Stimulated activated CD8-positive, alpha-beta memory T cell treated with anti-CD3 and anti-CD28 coated beads, Interleukin-7, amount 100 ng/mL, for 1 hour (primary cell): ENCODE measurements at places on chromosomes 6 and 20.

DNA sequence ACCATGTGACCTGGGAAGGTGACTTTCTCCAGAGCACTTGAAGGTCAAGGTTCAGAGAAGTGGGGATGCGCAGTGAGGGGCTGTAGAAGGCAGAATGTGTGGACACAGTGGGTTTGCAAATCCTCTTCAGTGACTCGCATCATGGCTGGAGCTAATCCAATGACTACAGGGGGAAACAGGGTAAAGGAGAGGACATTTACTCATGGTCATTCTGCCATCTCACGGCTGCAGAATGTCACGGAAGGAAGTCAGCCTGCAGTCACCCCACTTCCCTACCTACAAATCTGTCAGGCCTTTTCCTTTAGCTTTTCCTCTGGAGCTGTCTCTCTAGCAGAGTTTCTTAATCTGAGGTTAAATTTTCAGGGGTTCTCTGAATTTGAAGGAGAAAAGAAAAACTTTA is 337.6 kb downstream of the CDC5L start:
- DNase-seq = no peak

DNA sequence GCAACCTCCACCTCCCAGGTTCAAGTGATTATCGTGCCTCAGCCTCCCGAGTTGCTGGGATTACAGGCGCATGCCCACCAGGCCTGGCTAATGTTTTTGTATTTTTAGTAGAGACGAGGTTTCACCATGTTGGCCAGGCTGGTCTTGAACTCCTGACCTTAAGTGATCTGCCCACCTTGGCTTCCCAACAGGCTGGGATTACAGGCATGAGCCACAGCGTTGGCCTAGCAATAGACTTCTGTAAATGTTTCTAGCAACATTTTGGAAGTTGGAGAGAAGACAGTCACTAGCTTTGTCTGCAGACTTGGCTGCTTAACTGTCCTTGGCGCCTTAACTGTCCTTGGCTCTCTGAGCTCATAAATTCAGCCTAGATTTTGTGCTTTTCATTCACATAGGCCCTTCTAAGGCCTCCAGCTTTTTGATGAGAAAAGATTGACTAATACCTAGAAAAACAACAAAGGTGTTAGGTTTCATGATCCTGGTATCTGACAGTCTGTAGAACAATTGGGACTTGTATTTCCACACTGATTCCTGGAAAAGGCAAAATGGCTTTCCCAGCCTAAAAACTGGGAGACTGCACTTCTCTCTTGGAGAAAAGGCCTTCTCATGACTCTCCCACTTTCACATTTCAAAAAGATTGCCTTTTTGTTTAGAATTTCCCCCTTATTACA is 49.7 kb downstream of the OR2B2 start:
- DNase-seq = no peak

GRCh38 chr6:1250489-1251197 is 61.3 kb upstream of the FOXQ1 start:
- DNase-seq = no peak

DNA sequence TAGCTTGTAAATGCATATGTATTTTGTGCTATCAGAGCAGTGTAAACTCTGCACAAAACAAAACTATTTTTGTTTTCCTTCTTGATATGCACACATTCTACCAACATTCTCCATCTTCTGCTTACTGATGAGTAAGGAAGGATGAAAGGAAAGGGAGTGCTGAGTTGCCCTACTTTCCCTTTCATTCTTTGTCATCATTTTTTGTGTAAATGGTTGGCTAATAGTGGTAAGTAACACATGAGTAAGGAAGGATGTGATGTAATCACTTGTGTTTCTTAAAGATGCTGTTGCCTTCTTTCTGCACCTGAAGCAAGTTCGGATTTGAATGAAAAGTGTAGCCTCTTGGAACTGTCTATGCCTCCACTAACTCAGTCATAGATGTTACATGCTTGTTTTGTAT is 4.6 kb upstream of the REV3L start:
- no peak for DNase-seq

DNA sequence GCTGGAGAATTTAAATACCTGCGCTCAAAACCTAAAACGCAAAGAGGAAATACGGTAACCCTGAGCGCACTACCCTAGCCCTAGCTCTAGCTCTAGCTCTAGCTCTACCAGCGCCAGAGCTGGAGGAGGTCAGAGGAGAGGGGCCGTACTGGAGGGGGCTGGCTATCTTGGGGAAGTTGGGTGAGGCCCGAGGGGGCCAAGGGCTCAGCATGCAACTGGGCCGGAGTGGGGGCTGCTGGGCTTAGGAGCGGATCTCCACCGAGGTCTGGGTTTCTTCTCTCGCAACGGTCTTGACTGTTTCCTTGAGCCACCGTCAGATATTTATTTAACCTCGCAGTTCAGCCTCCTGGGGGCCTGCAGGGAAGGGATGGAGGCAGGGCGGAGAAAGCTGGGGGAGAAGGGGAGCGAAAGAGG is 91.0 kb downstream of the NCR2 start:
- no peak for DNase-seq

- DNase-seq = no peak
Measured at GRCh38 chr6:74734901-74735300, 471.0 kb downstream of the COL12A1 start.

- DNase-seq = no peak
Measured at GRCh38 chr6:44342489-44342888, at the start of gene SPATS1. Gene SPATS1, plus strand, starts transcription at chr6:44342650. Its CDS starts 446 bp downstream, at chr6:44343096.

DNA sequence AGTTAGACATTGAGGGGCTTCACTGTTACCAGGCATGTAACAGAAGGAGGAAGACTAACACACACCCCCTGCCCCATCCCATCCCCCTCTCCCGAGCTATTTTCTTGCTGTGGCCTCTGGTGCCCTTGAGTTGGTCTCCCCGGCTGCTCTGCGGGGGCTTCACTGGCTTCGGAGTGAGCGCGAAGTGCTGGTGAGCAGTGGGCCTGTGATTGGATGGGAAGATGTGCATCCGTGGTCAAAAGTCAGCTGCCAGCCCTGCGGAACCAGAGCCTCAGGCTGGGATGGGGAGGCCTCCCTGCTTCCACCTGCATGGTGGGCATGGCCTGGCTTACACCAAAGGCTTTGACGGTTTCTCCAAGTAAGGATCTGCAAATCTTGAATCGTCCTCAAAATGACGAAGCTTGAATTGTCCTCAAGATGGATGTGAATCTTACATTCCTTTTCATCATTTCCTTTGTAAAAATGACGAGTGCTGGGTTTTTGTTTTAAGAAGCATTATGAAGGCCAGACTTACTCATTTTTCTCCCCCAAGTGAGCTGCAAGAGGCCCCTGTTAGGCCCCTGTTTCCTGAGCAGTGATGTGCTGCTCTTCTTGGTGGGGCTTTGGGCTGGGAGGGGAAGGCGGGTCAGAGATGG is 23.7 kb downstream of the SPATA2 start:
- DNase-seq = no peak

DNA sequence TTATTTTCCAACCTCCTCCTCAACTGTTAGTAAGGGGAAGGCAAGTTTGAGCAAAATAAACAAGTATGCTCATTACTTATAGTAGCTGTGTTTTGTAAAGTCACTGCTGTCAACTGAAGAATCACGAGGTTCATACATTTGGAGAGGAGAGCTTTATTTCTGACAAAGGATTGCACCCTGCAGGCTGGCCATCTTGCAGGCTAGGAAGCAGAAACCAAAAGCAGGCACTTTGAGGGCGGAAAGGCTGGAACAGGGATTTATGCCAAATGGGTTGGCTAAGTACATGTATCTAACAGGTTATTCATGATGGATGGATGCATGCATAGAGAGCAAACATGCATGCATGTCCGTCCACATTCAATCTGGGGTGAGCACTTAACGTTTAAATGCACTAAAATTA is 46.7 kb downstream of the PSMB1 start:
- no peak for DNase-seq

GRCh38 chr6:104607501-104607900 is 252.2 kb downstream of the HACE1 start:
- DNase-seq = no peak

DNA sequence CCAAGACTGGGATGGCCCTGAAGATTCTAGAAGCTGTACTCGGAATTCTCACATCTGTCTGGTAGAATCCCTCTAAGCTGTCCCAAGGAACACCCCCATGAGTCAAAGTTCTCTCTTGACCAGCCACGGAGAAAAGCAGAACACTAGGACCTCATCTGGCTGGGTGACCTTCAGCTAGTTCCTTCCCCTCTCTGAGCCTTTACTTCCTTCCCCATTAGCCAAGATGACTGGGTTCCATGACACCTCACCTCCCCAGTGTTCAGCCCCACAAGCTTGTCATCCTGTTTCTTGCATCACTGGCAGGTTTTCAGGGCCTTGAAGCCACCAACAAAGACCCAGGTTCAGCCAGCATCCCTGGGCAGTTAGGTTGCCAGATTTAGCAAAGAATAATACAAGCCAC is 47.8 kb downstream of the MAFB start:
- no peak for DNase-seq

DNA sequence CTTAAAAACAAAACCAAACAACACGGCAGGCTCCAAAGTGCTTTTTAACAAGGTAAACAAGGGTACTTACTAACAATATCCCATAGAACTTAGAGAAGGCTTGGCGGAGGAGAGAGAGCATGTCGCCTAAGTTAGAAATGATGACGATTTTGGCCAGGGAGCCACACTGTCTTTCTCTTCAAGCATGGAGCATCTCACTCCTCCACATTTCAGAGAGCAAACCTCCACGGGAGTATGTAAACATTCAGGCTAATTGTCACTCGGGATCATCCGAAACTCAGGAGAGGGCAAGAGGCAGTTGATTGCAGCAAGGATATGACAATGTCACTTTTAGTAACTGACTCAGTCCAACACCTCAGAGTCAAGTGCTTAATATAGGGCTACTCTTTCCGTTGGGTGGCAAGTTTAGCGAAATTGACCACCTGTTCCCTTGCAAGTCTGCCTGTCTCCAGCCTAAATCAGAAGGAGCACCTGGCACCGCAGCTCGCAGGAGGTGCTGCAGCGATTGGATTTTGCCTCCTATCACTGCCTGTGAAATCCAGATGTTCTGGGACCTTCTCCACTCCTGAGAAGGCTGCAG is 65.8 kb upstream of the RPS6KA2 start:
- no peak for DNase-seq

GRCh38 chr6:14957355-14958059 is 288.4 kb upstream of the JARID2 start:
- DNase-seq = no peak
